Activated CD4-positive, alpha-beta T cell treated with anti-CD3 and anti-CD28 coated beads for 1 hour (primary cell): ENCODE measurements at places on chromosomes 1 and 21.

DNA sequence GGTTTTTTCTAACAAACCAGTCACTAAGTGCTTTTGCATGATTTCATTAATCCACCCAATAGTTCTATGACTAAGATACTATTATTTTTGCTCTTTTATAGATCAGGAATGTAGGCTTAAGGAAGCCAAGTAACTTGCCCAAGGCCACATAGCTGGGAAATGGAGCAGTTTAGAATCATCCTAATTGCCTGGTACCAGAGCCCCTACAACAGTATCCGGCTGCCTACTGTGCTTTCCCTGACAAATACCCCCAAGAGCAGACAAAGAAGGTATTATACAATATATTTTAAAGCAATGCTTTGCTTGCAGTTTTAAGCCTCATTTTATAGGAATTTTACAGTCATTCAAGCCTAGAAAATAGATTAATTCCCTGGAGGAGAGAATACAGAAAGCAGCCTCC is 45.5 kb upstream of the RASAL2 start:
- no peak for DNase-seq

DNA sequence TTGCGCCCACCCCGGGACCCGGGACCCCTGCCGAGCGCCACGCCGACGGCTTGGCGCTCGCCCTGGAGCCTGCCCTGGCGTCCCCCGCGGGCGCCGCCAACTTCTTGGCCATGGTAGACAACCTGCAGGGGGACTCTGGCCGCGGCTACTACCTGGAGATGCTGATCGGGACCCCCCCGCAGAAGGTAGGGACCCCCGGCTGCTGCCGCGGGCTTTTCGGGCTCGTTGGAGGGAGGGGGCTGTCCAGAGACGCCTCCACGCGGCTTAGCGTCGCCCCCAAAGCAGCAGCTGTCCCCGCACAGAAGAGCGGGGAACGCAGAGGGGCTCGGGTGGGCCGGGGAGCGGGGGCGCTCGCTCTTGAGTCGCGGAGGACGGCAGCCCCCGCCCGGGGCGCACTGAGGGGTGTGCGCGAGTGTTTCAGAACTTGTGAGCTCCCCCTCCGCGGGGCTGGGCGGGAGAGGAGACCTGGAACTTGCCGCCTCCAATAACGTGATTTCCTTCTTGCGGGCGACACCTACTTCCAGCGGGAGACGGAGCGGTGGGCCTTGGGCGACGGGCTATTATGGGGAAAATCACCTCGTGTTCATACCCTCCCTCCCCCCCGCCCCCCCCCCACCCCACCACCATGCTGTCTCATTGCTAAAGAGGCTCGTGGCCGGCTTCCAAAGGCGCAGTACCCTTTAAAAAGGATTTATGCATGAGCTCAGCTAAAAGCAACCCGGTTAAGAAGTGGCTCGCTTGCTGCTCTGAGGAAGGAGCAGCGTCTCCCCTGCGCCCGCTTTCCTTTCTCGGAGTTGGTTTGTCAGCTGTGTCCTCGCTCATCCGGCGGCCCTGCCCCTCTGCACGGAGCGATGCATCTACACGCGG is 664 bp downstream of the BACE2 start:
- no peak for DNase-seq

GRCh38 chr1:201384406-201384782 is 6.9 kb upstream of the TNNT2 start:
- DNase-seq: no peak

GRCh38 chr1:168360151-168361021 is 79.7 kb downstream of the TBX19 start:
- DNase-seq: no peak

GRCh38 chr1:47761201-47761930 is 235.8 kb downstream of the TRABD2B start:
- no peak for DNase-seq

- DNase-seq: no peak
Measured at GRCh38 chr1:27253596-27253995, 19.2 kb downstream of the WDTC1 start.

DNA sequence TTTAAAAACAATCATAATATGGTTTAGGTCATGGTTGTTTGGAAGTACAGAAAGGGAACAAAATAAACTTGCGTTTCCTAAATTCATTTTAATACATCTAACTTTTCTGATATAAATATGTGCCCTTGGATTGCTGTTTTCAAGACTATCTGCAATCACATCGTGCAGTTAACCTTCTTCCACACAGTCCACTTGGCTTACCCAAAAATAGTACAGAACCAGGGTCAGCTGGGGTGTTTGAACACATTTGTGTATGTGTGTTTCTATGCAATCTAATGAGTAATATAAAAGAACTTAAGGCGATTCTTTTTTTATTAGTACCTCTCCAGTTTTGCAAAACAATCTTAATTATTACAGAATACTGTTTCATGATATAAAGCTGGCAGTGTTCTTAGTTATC is 19.9 kb downstream of the SAMSN1 start:
- no peak for DNase-seq

DNA sequence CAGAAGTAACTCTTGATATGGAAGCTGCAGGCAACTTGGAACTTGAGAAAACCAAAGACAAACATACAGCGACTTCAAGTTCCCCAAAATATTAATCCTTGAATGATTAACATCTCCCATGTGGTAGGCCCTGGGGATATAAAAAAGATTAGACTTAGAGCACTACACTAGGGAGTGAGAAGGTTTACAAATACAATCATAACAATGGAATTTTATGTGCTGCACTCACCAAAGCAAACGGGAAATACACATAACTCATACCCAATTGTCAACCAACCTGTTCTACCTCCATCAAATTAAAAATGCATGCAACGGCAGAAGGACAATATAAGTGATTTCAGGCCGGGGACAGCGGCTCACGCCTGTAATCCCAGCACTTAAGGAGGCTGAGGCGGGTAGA is 3.7 kb downstream of the SMYD3 start:
- no peak for DNase-seq

GRCh38 chr1:30310966-30311742 is 412.2 kb downstream of the MATN1 start:
- DNase-seq: peak; percentile 0

DNA sequence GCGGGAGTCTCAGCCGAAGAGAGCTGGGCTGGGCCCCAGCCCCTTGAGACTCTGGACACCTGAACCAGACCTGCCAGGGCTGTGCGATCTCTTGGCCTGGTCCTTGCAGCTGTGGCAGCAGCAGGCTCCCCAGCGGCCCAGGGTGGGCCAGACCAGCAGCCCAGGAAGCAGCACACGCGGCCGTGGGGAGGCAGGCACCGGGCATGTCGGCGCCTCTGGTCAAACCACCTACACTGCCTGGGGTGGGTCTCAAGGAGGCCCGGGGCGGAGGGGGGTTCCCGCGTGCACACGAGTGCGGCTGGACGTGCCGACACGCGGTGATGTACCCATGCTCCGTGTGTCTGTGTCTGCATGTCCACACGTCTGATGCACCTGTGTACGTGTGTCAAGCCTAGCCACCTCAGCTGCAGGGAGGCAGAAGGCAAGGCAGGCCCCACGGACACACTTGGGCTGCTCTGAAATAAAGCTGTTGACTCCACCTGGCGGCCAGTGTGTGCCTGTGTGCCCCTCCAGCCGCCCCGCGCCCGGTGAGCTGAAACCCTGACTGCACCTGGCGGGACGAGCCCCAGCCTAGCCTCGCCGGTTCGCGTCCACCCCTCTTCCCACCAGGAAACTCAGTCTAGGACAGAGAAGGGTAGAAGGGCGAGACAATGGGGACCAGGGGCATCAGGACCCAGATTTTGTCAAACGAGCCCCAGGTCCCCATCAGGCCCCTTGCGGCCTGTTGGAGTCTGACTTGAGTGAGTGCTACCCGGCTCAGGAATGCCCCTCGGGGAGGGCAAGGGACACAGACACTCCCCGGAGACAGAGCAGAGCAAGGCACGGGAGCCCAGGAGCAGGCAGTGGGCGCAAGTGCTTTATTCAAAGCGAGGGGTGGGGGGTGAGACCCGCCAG is 11.6 kb downstream of the SCNN1D start:
- peak; percentile 55 for DNase-seq

DNA sequence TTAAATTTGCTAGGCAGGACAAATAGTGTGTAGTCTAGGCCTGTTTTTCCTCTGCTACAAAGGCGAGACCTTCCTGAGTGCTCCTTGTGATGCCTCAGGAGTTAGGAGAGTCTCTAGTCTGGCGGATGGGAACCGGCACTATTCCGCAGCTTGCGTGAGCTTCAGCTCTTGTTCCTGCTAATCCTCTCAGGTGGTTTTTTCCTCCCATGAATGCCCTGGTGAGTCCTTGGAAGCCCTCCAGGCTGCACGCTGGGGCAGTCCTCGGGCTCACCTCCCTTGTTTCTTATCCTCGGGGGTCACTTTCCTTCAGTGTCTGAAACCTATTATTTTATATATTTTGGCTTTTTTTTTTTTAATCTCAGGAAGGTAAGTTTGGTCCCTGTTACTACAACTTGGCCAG is 28.2 kb downstream of the UTS2 start:
- no peak for DNase-seq

GRCh38 chr1:64555947-64556346 is 86.0 kb downstream of the CACHD1 start:
- no peak for DNase-seq

DNA sequence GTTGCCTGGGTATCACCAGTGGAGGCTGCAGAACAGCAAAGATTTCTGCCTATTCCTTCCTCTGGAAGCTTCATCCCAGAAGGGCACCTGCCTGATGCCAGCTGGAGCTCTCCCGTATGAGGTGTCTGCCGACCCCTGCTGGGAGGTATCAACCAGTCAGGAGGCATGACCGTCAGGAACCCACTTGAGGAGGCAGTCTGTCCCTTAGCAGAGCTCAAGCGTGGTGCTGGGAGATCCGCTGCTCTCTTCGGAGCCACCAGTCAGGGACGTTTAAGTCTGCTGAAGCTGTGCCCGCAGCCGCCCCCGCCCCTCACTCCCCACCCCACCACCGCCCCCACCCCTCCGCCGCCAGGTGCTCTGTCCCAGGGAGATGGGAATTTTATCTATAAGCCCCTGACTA is 23.1 kb upstream of the HFM1 start:
- no peak for DNase-seq

- no peak for DNase-seq
Measured at GRCh38 chr21:33898586-33898985, 17.0 kb downstream of the ATP5PO start.

- DNase-seq: no peak
Measured at GRCh38 chr1:10456048-10456447, 6.2 kb downstream of the CORT start.

- DNase-seq: no peak
Measured at GRCh38 chr1:226884966-226885820, 14.8 kb downstream of the PSEN2 start.

DNA sequence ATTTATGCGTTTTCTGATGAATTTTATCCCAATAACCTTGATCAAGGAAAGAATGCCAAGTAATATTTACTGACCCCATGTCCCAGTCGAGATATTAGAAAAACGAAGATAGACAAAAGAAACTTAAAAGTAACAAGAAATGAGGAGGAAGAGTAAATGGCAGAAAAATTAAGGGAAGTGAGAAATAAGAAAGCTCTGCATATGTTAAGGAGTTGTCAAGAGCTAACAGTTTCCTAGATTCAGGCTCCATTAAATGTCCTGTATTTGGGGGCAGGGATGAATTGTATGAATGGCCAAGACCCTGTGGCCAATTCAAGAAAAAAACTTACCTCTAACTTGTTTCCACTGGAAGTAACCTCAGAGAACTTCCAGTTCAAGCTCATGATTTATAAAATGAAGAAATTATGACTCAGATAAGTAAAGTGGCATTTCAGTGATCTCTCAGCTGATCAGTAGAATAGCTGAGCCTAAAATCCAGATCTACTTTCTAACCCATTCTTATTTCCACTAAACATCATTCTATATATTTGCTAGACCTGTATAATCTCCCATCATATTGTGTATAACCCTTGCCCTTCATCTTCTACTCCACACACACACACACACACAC is 73.2 kb downstream of the ZC3H11B start:
- DNase-seq: no peak

- DNase-seq: no peak
Measured at GRCh38 chr21:25507522-25507921, 99.8 kb downstream of the MRPL39 start.

DNA sequence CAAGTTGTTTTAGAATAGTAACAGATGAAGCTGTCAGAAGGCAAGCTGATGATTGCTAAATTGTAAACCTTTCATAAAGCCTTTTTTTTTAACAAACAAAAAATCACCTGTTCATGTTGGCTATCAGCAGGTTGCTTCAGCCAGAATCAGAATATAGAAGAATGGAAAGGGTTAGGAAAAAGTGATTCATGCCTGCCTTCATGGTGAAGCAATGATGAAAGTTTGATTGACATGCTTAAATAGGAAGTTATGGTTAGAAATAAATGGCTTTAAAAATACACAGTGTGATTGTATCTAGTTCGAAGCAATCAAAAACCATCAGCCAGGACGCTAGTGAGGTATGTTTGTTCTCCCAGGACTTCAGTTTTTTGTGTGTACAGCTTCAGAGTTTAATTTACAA is 37.9 kb downstream of the GABPA start:
- no peak for DNase-seq

DNA sequence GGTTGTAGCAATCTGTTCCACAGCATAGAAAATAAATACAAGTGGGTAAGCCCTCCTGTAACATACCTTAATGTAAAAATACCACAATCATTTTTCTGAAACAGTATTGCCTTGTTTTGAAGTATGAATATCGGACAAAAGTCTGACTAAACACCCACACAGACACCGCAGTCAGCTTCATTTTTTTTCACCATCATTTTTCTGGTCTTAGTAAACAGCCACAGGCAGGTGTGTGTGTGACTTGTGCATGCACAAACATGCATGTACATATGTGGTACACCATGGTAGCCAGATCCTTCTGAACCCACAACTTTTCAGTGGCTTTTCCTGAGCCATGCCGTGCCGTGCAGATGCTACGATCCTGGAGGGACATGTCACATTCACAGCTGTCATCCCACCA is 261.7 kb downstream of the PCP4 start:
- DNase-seq: no peak

DNA sequence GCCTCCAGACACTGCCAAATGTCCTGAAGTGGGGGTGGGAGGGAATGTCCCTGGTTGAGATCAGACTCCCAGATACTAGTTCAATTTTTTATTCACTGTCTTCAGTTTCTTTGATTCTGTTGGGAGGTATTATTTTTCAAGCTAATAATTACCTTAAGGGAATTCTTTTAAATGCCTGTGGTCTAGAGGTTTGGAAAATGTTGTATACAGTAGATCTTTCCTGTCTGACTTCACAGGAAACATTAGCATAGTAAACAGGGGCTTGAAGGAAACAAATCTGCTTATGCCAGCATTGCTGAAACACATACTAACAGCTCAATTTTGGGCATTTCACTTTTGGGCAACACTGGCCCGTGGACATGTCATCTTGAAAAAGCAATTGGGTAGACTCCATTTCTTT is 84.3 kb upstream of the HP1BP3 start:
- no peak for DNase-seq

- no peak for DNase-seq
Measured at GRCh38 chr1:211676106-211676583, 724 bp upstream of the NEK2 start.

- no peak for DNase-seq
Measured at GRCh38 chr1:248818505-248819374, 7.0 kb downstream of the SH3BP5L start.

- no peak for DNase-seq
Measured at GRCh38 chr21:41359286-41359685, 2.5 kb upstream of the MX2 start.
